Thyroid gland (tissue), 4 donors: ENCODE measurements at places on chromosomes 1 and 21. TPM values are rescaled to one million over a fixed set of nuclear protein-coding genes. Genes with fewer than 3 reads are reported as not detected.
A peak's percentile ranks its signal among the peaks of the same experiment; 100 is the strongest.

The CFAP107 gene
- total RNA-seq: not detected

The ACP6 gene
- total RNA-seq: 36.0 TPM

The GPR25 gene
- total RNA-seq: not detected

The SH2D2A gene
- 3.3 TPM for total RNA-seq

The DTL gene
- 1.6 TPM for total RNA-seq

The CYP4X1 gene
- 5.6 TPM for total RNA-seq

The GUCA2B gene
- total RNA-seq: not detected

The KPNA6 gene
- total RNA-seq: 44.6 TPM

The EPS8L3 gene
- not detected for total RNA-seq

The CHI3L2 gene
- total RNA-seq: 25.7 TPM

The FALEC gene
- not detected for total RNA-seq

The CORT gene
- total RNA-seq: 0.89 TPM

The RCSD1 gene
- 14.2 TPM for total RNA-seq

DNA sequence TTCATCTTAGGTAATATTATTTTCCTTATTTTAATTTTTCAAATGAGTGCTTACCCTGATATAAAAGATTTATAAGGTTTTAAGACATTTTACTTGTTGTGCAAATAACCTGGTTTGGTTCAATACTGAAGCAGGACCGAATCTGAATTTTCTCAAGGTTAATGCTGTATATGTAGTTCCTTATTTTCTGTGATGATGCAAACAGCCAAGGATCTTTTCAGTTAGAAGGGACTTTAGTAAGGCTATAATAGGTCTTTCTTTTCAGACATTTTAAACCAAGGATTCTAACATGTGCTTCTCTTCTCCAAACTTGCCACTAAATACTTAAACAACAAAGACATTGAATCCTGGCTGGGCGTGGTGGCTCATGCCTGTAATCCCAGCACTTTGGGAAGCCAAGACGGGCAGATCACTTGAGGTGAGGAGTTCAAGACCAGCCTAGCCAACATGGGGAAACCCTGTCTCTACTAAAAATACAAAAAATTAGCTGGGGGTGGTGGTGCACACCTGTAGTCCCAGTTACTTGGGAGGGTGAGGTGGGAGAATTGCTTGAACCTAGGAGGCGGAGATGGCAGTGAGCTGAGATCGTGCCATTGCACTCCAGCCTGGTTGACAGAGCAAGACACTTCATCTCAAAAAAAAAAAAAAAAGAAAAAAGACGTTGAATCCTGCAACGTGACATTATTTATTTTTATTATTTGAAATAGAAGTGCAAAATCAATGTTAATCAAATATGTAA, 3.2 kb upstream of the ARPC5 start:
- H3K27me3 ChIP-seq: no peaks in the 10 kb centered on the region
- no peak overlapping the region for H3K27ac ChIP-seq
- DNase-seq: no peak
- no peaks in the 10 kb centered on the region for H3K36me3 ChIP-seq

GRCh38 chr1:180230791-180231505, 884 bp downstream of the LHX4 start:
- H3K36me3 ChIP-seq: no peaks in the 10 kb centered on the region
- no peak overlapping the region for H3K27ac ChIP-seq
- DNase-seq: no peak

GRCh38 chr1:27646676-27647075, 11.7 kb upstream of the FGR start:
- no peak for DNase-seq
- no peaks in the 10 kb centered on the region for H3K27me3 ChIP-seq
- H3K36me3 ChIP-seq: no peaks in the 10 kb centered on the region
- no peak overlapping the region for H3K27ac ChIP-seq
- no peaks in the 10 kb centered on the region for H3K4me1 ChIP-seq
- H3K4me3 ChIP-seq: no peak overlapping the region

- no peak overlapping the region for H3K27ac ChIP-seq
- no peaks in the 10 kb centered on the region for H3K4me1 ChIP-seq
- no peak overlapping the region for H3K4me3 ChIP-seq
- no peak for DNase-seq
- H3K27me3 ChIP-seq: no peaks in the 10 kb centered on the region
Observed at GRCh38 chr21:44583800-44584147, 3.4 kb upstream of the KRTAP10-5 start.

- no peak overlapping the region for H3K27ac ChIP-seq
- no peaks in the 10 kb centered on the region for H3K27me3 ChIP-seq
- no peak overlapping the region for H3K4me3 ChIP-seq
- DNase-seq: no peak
- H3K36me3 ChIP-seq: no peaks in the 10 kb centered on the region
Observed at GRCh38 chr1:101745551-101746270, 251.0 kb downstream of the OLFM3 start.

GRCh38 chr1:44620072-44620471, 54.2 kb downstream of the TMEM53 start:
- no peaks in the 10 kb centered on the region for H3K36me3 ChIP-seq
- H3K27me3 ChIP-seq: no peaks in the 10 kb centered on the region
- DNase-seq: no peak

DNA sequence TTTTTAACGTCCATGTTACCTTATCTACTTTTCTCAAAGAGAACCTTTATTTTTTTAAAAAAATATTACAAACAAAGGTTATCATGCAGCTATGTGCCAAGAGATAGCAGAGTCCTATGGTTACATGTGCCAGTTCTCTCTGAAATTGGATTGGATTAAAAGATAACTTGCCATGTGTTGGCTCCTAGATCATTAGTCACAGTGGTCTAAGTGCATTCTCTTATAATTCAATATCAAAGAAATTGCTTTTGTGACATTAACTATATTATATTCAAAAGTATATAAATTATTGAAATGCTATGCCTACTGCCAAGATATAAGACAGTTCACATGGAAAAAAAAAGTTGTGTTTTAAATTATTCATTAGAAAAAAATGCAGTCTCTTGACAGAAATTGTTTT, 494.2 kb downstream of the NEGR1 start:
- DNase-seq: no peak
- H3K36me3 ChIP-seq: no peaks in the 10 kb centered on the region
- no peaks in the 10 kb centered on the region for H3K27me3 ChIP-seq

DNA sequence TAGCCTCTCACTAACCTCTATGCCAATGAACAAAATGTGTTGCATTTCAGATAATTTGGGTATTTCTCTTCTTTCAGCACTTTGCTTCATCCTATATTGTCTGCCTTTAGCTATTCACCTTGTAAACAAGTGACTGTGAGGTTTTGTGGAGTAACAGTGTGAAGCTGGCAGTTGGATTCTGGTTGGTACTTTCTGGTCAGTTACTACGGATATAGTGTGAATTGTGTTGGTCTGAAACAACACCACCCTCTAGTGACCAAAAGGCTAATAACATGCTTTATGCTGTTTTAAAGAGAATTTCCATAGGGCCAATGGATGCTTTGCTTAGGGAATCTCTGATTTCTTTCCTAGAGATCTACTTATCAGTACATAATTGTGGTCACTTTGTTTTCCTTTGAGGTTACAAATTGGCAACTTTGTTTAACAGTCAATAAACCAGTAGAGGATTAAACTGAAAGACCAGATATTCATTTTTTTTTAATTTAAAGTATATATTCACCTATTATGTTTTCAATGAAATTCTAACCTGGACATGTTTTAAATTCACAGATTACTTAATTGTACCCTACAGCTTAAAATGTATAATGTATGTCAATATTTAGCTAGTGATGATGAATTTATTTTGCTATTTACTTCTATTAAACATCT, 2.5 kb upstream of the PTGER3 start:
- H3K4me1 ChIP-seq: peaks cover 5% of the 10 kb centered on the region
- no peaks in the 10 kb centered on the region for H3K36me3 ChIP-seq
- H3K4me3 ChIP-seq: no peak overlapping the region
- H3K27ac ChIP-seq: no peak overlapping the region
- DNase-seq: no peak

DNA sequence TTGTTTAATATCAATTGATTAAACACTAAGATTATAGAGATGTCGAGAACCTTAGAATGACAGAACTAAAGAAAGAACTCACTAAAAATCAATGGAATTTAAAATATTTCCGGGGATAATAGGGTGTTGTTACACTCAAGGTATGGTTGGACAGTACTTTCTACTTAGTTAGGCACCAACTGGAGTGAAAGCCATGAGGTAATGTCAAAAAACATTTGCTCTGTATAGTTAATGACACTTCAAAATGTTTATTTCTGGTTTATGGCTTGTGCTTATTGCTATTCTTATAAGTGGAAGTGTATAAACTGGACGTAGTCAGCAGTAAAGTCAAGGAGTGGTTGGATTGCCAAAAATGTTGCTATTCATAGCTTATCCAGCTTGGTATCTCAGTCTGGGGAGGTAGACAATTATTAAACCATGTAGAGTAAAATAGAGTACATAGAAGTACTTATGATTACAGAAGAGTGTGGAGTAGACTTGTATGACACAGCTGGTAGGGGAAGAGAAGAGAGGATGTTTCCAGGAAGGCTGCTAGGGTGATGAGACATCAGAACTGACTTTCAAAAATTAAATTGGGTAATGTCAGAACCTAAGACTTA, 56.5 kb upstream of the BMP8A start:
- H3K27ac ChIP-seq: peak overlapping the region; percentile 50
- DNase-seq: no peak

- no peaks in the 10 kb centered on the region for H3K4me1 ChIP-seq
- no peak for DNase-seq
- no peak overlapping the region for H3K27ac ChIP-seq
- H3K4me3 ChIP-seq: no peak overlapping the region
- no peaks in the 10 kb centered on the region for H3K36me3 ChIP-seq
Observed at GRCh38 chr1:94627771-94628498, 86.4 kb upstream of the F3 start.

GRCh38 chr1:26471498-26472319, 531 bp upstream of the HMGN2 start:
- H3K36me3 ChIP-seq: peaks cover 19% of the 10 kb centered on the region
- peak overlapping the region; percentile 100 for H3K27ac ChIP-seq
- peak overlapping the region; percentile 98 for H3K4me3 ChIP-seq
- peak; percentile 75 for DNase-seq

DNA sequence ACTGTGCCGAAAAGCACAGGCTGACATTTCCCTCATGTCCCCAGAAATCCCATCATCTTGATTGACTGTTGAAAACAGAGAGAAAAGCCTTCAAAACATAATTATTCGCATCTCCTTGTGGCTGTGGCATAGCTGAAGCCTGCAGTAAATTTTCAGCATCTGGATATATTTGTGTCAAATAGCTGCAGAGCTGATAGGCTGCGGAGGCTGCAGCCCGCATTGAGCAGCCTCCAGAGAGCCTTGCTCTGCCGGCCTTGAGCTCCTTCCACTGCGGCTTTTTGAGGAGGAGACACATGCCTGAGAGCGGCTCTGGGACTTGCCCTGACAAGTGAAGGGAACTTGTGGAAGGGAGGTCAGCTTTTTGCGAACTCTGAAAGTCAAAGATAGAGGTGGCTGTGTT, 144.7 kb downstream of the RYR2 start:
- H3K36me3 ChIP-seq: no peaks in the 10 kb centered on the region
- no peak for DNase-seq
- H3K27me3 ChIP-seq: no peaks in the 10 kb centered on the region
- no peaks in the 10 kb centered on the region for H3K4me1 ChIP-seq

- H3K36me3 ChIP-seq: no peaks in the 10 kb centered on the region
- DNase-seq: no peak
- no peak overlapping the region for H3K27ac ChIP-seq
- H3K27me3 ChIP-seq: no peaks in the 10 kb centered on the region
Observed at GRCh38 chr1:228752258-228752657, 17.0 kb downstream of the RHOU start.

GRCh38 chr21:46618738-46619379, 14.0 kb upstream of the S100B start:
- peaks cover 7% of the 10 kb centered on the region for H3K4me1 ChIP-seq
- H3K36me3 ChIP-seq: no peaks in the 10 kb centered on the region
- DNase-seq: no peak
- no peaks in the 10 kb centered on the region for H3K27me3 ChIP-seq
- no peak overlapping the region for H3K27ac ChIP-seq
- H3K4me3 ChIP-seq: no peak overlapping the region

GRCh38 chr1:14735841-14736240, 137.4 kb downstream of the KAZN start:
- peaks cover 3% of the 10 kb centered on the region for H3K4me1 ChIP-seq
- H3K4me3 ChIP-seq: no peak overlapping the region
- no peaks in the 10 kb centered on the region for H3K36me3 ChIP-seq
- no peak for DNase-seq
- H3K27me3 ChIP-seq: no peaks in the 10 kb centered on the region

- no peak overlapping the region for H3K4me3 ChIP-seq
- H3K4me1 ChIP-seq: no peaks in the 10 kb centered on the region
- no peaks in the 10 kb centered on the region for H3K27me3 ChIP-seq
- DNase-seq: no peak
Observed at GRCh38 chr1:185874246-185874645, 140.1 kb downstream of the HMCN1 start.
